Pancreas (tissue), 10 donors: ENCODE measurements at places on chromosomes 4 and X. TPM values are rescaled to one million over a fixed set of nuclear protein-coding genes. Genes with fewer than 3 reads are reported as not detected.

Gene VEGFC
- 0.98 TPM for total RNA-seq

Gene CLDN34
- total RNA-seq, result 0.29 TPM

Gene EDA2R
- total RNA-seq, result 1.3 TPM

Gene PNMA5
- not detected for total RNA-seq

Gene F11
- 24.2 TPM for total RNA-seq

Gene DMRTC1
- 0.82 TPM for total RNA-seq

Gene C1QTNF7
- total RNA-seq, result 1.1 TPM

Gene ELK1
- 5.8 TPM for total RNA-seq

Gene CDKL2
- 0.57 TPM for total RNA-seq
